Frontal cortex (tissue), 4 donors: ENCODE measurements at places on chromosomes 7 and 10. TPM values are rescaled to one million over a fixed set of nuclear protein-coding genes. Genes with fewer than 3 reads are reported as not detected.
A peak's percentile ranks its signal among the peaks of the same experiment; 100 is the strongest.

DNA sequence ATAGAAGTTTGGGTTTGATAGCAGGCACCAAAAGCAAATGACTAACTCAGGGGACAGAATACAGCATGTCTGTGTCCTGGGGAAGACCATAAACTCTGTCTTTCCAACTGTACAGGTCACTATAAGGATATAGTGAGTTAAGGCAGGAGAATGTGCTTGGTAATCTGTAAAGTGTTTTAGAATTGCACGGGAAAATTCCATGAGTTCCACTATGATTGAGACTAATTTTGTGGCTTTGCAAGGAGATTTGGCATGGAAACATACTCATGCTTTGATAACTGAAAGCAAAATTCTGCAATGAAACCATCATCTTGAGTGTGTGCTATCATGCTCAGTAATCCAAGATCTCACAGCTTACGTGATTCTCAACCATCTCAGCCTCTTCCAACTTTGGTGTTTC is 152.6 kb downstream of the PKD1L1 start:
- no peak for DNase-seq

- DNase-seq, result peak; percentile 46
Observed at GRCh38 chr10:13890233-13891127, 303.7 kb downstream of the PRPF18 start.

DNA sequence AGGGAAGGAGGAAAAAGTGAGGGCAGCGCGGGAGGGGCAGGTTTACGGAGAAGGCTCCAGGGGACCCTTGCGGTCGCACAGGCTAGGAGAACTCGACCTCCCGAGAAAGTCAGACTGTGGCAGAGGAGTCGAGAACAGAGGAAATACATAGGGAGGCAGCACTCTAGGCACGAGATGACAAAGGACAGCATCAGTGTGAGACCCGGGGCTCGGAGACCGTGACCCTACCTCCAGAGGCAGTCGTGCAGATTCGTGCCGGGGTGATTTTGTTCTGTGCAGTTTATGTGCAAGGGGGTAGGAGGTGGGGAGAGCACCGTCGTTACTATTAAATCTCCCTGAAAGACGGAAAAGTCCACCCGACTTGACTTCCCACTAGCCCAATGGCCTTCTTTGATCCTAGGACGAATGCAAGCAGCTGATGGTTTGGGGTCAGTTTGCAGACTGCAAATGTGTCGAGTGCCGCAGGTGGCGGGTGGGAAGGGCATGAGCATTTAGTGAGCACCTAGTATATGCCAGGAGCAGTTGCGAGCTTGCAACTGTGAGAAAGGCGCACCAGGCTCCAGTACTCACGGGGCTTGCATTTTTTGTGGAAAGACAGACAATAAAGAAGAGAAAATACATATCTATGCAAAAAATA is 674 bp upstream of the OSBPL3 start:
- DNase-seq, result no peak

DNA sequence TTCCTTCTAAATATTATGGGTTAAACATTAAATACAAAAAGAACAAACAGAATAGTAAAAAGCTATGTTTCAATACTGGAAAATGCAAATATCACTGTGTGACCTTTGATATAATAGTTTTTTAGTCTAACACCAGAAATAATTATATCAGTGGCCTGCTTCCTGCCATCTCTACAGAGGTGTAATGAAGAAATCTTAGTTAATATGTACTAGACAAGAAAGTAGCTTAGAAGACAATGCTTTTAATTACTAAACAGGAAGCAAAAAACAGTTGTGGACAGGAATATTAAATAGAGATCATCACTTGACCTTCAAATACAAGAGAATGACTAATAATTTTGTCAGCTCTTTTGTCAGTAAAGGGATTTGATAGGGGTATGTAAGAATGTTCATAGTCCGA is 47.4 kb upstream of the LRRN3 start:
- DNase-seq, result no peak

DNA sequence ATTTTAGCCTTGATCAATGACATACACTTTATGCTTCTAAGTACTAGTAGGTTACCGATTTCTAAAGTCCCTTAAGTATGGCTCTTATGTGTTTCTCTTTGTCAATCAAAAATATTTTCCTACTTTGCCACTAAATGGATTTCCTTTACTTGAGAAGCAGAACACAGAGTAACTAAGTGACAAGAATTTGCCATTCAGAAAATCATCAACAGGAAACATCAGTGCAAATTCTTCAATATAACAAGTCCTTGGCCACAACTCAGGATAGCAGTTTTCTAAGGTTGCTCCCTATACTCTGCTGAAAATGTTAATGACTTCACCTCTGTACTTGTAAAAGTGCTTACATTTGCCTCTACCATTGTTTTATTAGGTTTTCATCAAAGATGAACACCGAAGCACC is 239.6 kb upstream of the SLC26A5 start:
- no peak for DNase-seq

DNA sequence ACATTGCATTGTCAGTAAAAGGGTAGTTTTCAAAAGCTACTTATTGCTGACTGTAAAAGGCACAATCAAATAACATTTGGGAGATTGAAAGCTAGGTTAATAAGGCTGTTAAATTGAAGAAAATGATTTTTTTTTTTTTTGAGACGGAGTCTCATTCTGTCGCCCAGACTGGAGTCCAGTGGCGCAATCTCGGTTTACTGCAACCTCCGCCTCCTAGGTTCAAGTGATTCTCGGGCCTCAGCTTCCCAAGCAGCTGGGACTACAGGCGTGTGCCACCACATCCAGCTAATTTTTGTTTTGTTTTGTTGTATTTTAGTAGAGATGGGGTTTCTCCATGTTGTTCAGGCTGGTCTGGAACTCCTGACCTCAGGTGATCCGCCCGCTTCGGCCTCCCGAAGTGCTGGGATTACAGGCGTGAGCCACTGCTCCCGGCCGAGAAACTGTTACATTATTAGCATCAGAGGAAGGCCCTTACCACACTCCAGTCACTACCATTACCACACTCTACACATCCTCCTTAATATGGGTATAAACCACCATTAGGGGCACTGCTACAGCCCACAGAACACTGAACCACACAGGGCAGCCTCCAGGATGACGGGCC is 1.0 kb downstream of the CYP51A1 start:
- DNase-seq, result no peak

- no peak for DNase-seq
Observed at GRCh38 chr10:6583447-6583846, 3.4 kb upstream of the PRKCQ start.

- no peak for DNase-seq
Observed at GRCh38 chr7:5488286-5488878, 64.7 kb upstream of the TNRC18 start.

- peak; percentile 47 for DNase-seq
Observed at GRCh38 chr7:55439627-55440026, 74.5 kb downstream of the LANCL2 start.

DNA sequence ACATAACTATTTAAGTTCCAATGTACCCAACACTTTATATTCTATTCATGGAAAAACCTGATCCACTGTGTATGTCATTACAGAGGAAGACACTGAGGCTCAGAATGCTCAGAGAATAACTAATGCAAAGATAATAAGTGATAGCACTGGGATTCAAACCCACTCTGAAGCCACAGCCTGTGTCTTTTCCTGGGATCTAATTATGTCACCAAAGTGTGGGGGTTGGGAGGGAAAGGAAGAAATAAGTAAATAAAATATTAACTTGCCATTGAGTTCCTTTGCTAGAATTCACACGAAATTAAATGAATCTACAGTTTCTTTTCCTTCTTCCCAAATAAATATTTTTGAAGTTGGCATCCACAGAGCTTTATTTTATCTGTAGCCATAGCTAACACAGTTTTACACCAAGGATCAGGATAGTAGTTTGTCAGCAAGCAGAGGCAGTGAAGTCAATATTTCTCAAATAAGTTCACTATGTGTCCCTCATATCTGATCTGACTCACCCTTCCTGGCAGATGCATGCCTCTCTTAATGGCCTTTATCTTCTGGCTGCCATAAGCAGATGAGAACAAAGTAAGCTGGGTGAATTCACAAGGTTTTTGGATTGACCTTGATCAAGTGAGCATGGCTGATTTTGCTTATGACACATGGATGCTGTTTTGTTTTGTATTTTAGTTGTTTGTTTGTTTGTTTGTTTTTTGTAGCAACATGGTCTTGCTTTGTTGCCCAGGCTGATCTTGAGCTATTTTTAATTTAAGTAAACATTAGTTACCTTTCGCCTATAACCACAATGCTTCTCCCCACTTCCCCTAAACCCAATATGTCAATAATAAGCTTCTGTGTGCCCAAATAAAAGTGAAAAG is 6.3 kb downstream of the RAPGEF5 start:
- DNase-seq, result no peak

DNA sequence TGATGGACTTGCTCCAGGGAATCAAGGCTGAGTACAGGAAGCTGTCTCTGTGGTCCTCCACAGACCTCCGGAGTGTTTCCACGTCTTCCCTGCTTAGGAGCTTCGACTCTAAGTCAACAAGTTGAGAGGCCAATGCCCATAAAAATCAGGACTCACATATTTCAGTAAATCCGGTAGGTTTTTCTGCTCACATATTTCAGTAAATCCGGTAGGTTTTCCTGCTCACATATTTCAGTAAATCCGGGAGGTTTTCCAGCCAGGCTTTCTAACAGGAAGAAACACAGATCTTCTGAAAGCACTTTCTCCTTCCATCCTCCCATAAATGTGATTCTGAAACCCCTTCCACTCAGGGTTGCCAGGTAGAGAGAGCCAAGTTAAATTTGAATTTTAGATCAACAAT is 340.1 kb upstream of the SHH start:
- DNase-seq, result no peak

DNA sequence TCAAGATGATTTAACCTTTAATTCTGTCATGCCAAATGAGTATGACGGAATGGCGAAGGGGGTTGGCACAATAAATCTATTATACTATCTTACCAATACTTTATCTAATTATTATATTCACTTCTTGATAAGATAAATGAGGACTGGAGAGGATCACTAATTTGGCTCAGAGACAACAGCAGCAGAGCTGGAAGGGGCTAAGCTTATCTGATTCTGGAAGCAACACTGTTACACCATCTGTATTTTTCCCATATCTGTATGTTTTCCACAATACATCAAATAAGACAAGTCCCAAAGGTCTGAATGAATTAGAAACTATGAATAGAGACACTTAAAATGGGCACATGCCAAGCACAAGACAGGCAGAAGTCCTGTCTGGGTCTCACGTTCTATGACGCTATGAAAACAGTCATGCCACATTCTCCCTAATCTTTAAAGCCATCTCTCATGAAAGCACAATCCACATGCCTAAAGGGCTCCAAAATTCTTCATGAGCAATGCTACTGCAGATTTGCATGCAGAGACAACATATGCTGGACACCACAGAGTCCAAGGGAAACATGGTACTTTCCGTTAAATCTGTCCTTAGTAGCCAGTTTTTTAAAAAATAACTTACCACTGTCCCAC is 88.3 kb downstream of the SLC25A13 start:
- DNase-seq, result no peak

The TET1 gene
- total RNA-seq, result 39.9 TPM

The ENTPD1 gene
- 6.9 TPM for total RNA-seq

The ACSM6 gene
- not detected for total RNA-seq

The FRA10AC1 gene
- 18.8 TPM for total RNA-seq

The PPP1R17 gene
- total RNA-seq, result 2.9 TPM
